ENCODE measurements at places on chromosomes 2 and 18.

DNA sequence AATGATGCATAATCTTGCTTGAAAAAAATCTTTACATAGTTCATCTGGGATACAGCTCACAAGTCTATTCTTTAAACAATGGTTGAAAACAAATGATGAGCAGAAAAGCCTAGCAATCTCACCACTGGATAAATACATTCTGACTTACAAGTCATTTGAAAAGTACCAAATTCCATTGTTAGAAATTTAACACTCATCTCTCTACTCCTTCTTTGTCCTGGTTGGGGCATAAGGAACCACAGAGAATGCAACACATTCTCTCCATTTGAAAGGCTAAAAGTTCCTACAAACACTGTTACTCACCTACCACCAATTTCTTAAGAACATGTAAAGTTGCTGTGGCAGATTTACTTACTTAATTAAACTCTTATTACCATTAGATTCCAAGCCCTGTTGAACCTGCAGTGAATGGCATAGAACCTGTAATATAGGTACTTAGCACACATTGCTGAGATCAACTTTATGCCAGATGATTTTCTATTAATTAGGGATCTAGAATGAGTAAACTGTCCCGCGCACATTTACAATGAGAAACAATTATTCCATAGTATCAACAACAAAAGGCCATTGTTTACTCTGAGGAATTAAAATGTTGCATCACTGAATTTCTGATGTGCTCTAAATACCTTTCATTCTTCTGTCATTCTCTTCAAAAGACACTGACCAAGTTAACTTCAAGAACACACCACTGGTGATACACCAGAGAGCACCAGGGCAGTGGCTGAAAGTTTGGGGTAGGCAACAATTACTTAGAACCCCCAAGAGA is 69.6 kb downstream of the CABYR start:
- no peak for DNase-seq

DNA sequence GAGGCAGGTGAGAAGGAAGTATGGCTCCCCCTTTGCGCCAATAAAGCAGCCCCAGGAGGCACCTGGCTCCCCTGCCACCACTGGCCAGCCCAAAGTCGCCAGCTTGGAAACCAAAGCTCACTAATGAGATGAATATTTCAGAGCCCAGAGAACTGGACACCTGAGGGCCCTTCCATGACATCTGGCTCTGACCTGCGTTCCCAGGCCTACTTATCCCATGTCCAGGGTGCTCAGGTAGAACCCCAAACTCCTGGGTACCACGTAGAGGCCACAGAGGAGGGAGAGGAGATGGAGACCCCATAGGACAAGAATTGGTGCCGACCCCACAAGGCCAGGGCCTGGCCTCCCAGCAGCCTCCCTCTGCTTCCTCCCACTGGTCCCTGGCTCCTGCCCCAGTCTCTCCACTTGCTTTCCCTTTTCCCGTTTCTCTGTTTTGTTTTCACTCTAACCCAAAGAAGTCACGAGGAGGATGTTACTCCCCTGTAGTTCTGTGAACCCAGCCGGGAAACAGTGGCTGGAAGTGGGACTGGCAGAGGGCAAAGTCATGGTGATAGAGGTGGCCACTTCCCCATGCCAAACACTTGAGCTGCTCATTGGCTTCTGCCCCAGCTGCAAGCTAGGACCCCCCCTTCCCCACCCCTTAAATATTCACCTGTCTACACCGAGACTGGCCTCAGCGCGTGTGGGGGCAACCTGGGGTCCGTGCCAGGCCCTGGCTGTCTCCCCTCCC is 820 bp downstream of the TMBIM1 start:
- no peak for DNase-seq

DNA sequence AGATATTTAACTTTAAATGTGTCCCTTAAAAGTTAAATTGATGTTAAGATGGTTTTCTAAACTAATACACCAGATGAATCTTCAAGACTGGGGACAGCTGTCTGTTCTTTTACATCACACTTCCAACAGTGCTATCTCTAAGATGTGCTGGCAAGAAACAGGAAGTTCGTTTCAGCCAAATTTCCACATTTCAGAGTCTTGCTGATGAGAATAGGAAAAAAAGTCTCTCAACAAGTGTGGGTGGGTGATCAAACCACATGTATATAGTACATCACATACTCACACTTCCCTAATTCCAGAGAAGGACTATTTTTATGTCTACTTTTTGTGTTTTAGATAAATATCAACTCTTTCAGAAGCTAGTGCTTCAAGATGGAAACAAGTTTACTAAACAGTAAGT is 1712.8 kb upstream of the TMEFF2 start:
- no peak for DNase-seq

GRCh38 chr2:144439993-144440392 is 79.9 kb downstream of the ZEB2 start:
- no peak for DNase-seq

- DNase-seq, result no peak
These were observed 209.0 kb downstream of the FAM210A start for GRCh38 chr18:13517369-13517768.

- DNase-seq, result no peak
These were observed 24.4 kb downstream of the CD28 start for GRCh38 chr2:203730883-203731282.

Data from brain (organoid and tissue), 16 donors.